ENCODE measurements at places on chromosomes 2 and 18.

DNA sequence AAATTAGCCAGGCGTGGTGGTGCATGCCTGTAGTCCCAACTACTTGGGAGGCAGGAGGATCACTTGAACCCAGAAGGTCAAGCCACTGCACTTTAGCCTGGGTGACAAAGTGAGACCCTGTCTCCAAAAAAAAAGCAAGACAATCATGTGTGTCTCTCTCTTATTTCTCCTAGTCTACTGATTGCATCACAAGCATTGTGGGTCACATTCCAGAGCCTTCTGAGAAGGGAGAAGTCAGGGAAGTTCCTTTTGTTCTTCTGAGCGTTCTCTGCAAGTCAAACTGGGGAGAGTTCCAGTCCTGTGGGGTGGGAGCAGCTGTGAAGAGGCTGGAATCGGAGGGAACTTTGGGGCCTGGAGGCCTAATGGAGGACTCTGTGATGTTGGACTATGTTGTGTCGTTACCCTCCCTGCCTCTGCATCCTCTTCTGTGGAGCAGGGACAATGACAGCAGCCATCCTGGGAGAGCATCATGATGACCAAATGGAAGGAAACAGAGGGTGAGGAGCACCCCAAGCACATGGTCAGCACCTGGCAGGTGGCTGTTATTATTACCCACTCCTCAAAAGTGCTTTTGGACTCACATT is 115.4 kb downstream of the MRO start:
- DNase-seq, result no peak

GRCh38 chr2:88078643-88079172 is 11.1 kb downstream of the SMYD1 start:
- no peak for DNase-seq

DNA sequence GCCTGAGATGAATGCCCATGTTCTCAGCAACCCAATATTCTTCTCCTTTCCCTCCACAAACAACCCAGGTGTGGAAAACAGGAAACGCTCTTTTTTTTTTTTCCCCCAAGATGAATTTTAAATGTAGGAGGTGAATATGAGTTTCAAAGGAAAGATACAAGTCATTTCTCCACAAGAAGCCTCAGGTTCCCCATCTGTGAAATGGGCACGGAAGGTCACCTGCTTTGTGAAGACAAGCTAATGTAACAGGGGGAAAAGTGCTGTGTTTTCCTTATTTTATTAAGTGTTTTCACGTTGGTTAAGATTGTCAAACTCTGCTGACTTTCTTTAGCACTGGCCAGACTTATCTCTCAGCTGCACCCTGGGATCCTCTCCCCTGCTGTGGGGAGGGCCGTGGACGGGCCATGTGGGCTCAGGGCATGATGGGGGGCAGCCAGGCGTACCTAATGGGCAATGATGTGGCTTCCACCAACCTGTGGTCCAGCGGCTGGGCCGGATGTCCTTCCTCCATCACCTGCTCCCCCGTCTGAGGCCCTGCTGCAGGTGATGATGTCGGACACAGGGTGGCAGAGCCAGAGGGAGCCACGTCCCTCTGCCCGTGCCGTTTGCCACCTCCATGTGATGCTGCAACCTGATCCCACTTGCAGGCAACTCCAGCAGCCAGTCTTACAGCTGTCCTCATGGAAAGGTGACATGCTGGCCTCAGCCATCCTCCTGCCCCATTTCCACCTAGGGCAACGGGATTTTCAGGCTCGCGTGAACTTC is 130.0 kb upstream of the PXDN start:
- DNase-seq, result no peak

GRCh38 chr2:161245261-161245553 is 63.0 kb upstream of the PSMD14 start:
- DNase-seq, result no peak

GRCh38 chr18:49364821-49365220 is 95.6 kb downstream of the DYM start:
- DNase-seq, result no peak

DNA sequence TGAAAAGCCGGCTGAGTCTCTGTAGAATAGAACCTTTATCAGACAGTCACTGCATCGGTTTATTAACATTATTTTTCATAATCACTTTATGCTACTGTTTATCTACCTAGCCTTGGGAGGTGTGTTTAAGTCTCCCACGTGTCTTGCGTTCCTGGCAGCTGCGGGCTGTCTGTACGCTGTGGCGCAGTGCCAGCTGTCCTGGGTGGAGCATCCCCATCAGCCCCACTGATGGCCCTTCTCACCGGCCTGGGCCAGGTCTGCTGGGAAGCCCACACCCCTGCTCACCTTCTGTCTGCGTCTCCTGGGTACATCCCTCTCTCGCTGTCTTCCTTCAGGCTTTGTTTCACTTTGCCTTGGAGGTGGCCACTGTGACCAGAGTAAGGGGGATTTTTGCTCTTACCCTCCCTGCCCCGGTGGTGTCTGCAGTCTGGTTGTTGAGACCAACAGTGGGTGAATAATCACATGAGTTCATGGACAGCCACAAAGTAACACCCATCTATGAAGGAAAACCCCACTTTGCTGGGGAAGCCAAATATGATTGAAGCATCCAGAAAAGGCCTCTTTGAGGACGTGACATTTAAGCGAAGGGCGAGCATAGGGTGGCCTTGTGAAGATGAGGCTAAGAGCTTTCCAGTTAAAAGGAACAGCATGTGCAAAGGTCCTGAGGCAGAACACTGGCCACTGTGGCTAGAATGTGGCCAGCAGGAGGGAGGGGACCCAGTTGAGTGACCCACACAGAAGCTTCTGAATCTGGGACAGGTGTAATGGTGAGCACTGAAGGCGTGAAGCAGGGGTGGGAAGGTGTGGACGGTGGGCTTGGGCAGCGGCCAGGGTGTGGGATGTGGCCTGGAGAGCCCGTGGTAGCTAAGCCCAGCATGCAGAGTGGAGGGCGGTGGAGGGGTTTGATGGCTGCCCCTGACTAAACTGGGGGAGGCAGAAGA is 41.7 kb downstream of the RAMP1 start:
- DNase-seq, result no peak

DNA sequence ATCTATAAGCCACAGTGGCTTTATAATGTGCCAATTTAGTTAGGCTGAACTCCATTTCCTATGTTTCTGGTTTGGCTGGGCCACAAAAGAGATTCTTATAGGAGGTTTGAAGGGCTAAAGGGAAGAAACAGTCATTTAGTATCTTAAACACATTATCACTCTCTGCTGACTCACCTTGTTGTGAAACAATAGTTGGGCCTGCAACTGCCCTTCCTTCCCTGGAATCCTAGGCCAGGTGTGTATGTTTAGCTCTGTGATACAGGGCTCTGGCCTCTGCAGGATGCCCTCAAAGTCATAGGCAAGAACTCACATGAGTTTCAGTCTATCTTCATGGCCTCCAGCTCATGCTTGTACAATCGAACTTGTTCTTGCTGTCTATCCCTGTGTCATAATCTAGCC is 400.0 kb upstream of the CELF4 start:
- no peak for DNase-seq

DNA sequence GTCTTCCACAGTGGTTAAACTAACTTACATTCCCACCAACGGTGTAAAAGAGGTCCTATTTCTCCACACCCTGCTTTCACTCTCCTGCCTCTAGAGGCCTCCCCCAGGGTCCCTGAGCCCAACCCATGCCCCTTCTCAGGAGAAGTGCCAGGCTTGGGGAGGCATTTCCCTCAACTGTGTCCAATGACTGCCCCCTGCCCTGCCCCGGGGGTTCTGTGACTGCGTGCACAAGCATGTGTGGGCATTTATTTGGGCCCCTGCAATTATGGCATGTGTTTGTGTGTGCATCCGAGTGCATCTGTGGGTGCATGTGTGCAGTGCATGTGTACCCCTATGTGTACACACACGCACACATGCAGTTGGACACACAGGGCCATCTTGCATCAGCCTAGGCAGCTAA is 57.3 kb downstream of the INHBB start:
- DNase-seq, result no peak

DNA sequence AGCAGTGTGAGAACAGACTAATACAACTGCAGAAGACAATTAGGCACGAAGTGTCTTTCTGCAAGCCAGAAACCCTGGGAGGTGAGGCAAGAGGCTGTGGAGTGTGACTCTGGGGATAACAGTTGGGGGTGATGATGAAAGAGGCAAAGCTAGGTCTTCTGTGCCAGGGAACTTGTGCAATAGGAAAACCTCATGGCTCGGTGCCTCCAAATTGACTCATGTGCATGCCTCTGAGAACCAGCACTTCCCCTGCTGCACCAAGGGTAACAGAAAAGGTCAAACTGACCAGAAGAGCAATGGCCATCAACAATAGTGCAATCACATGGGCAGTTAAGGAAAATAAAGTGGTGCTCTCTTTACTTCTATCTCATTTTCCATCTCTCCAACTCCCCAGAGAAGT is 136.4 kb downstream of the SCG2 start:
- no peak for DNase-seq

DNA sequence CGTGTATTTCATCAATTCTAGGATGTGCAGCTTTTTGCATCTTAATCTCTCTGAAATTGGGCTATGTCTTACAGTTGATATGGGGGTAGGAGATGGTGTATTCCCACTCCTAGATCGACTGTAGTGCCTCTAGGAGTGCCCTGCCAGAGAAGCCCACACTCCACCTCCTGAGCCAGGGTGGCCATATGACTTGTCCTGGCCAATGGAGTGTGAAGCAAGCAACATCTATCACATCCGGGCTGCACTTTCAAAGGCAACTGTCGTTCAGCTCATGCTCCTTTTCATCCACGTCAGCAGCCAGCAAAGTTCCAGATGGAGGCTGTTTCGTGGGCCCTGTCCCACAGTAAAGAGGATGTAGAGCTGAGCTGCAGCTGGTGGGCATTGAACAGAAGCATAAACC is 149.4 kb upstream of the SLC1A4 start:
- DNase-seq, result no peak

DNA sequence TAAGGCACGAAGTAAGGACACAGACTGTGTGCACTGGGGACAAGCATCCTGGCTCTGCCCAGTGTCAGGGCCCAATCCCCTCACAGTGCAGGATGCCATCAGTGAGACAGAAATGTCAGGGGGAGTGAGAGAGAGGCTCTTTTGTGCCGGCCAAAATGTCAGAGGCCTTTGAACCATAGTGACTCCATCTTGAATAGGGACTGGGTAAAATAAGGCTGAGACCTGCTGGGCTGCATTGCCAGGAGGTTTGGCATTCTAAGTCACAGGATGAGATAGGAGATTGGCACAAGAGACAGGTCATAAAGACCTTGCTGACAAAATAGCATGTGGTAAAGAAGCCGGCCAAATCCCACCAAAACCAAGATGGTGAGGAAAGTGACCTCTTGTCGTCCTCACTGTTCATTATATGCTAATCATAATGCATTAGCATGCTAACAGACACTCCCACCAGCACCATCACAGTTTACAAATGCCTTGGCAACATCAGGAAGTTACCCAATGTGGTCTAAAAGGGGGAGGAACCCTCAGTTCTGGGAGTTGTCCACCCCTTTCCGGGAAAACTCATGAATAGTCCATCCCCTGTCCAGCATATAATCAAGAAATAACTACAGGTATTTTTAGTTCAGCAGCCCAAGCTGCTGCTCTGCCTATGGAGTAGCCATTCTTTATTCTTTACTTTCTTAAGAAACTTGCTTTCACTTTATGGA is 337.4 kb downstream of the LPIN1 start:
- DNase-seq, result no peak

DNA sequence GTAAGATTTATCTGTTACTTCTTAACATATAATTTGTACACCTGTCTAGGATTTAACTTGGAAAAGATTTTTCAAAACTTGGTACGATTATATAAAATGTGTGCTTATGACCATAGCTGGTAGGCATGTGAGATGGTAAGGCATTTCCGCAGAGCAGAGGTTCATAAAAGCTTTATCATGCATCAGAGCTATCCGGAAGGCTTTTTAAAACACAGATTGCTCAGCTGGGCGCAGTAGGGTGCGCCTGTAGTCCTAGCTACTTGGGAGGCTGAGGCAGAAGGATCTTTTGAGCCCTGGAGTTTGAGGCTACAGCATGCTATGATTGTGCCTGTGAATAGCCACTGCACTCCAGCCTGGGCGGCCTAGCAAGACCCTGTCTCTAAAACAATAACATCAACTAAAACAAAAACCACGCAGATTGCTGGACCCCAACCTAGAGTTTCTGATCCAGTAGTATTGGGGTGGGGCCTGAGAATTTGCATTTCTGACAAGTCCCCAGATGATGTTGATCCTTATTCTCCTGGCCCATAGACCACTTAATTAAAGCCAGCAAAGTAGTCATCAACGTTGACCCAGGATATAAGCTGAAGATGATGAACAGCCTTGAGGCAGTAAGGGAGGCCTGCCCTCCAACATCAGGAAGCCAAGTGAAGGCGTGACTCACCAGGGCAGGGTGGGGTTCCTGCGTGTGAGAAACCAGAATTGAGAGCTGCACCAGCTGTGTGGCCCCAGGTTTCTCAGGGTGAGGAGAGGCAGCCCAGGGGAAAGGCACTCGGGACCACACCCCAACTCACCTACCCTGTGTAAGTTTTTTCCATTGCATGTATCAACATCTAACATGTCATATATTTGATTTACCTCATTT is 21.6 kb upstream of the SLC20A1 start:
- no peak for DNase-seq

DNA sequence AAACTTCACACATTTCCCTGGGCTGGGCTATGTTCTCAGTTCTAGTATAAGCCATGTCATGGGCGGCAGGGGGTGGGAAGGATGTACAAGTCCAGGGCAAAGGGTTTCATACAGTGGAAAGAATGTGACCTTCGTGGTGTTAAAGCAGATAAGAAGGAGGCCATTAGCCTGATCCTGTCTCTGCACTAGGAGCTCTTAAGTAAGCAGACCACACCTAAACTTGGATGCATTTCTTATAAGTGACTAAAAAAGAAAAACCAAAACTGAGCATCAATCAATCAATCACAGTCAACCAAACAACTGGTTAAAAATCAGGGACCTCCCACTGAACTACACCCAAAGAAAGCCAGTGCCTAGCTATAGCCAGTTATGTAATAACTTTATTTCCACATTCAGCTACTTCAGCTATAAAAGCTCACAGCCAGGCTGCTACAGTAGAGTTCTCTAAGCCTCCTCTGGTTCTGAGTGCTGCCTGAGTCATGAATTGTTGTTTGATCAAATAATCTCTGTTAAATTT is 46.8 kb upstream of the RIOK3 start:
- no peak for DNase-seq

- no peak for DNase-seq
Measured at GRCh38 chr2:42164046-42164445, 5.1 kb upstream of the EML4 start.
